ENCODE measurements at places on chromosomes 6 and 20.

GRCh38 chr6:11403035-11403601 is 134.4 kb upstream of the TMEM170B start:
- no peak for DNase-seq

- DNase-seq: no peak
Observed at GRCh38 chr20:60581606-60582115, 623.4 kb downstream of the CDH26 start.

- no peak for DNase-seq
Observed at GRCh38 chr20:45842169-45842812, 8.7 kb downstream of the SNX21 start.

DNA sequence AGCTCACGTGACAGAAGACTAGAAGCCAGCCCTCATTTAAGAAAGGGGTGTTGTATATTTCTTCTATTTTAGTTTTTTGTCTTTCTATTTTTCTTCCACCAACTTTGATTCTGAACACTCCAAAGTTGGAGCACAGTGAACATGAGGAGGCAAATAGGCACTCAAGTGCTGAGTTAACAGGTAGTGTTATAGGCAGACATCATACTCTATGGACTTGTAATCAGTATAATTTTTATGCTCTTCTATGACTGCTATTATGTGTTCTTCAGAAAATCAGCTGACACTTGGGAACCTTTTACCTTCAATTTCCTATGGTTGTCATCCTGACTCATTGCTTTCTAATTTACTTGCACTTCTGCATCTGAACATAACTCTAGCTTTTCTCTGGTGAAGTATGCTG is 396.3 kb upstream of the EYS start:
- no peak for DNase-seq

GRCh38 chr6:137944793-137945498 is 77.9 kb downstream of the TNFAIP3 start:
- DNase-seq: peak; percentile 57

GRCh38 chr6:23522792-23523547 is 603.0 kb upstream of the NRSN1 start:
- DNase-seq: no peak

- no peak for DNase-seq
Observed at GRCh38 chr20:36173451-36173933, 19.0 kb downstream of the EPB41L1 start.

GRCh38 chr20:47054945-47055344 is 160.3 kb downstream of the EYA2 start:
- DNase-seq: no peak

GRCh38 chr20:34729416-34729815 is 25.3 kb downstream of the TP53INP2 start:
- no peak for DNase-seq

DNA sequence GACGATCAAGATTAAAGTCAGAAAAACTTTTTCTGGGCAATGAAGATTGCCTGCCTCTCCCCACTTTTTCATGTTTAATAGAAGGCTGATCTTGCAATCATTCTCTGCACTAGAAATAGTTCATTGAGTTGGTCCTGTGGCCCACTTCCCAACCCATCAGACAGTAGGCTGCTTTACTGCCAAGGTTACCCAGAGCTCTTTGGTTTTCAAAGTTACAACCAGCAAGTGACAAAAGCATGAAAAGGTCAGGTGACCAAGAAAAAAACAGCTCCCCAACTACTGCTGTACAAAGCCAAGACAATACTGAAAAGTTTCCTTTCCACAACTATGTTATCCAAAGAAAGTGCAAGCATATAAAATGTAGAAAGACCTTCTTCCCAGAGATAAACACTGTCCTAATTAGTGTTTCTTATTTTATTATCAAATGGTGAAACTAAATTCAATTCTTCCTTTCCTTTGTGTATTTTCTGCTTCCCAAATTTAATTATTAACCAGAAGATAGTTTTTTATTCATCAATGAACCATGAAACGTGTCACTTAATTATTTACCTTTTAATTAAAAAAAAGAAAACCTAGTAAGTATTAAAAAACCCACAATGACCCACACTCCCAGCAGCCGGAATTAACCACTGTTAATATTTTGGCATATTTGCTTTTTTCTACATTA is 16.6 kb downstream of the DNAAF9 start:
- no peak for DNase-seq

- DNase-seq: no peak
Observed at GRCh38 chr6:51570168-51570921, 517.1 kb downstream of the PKHD1 start.

DNA sequence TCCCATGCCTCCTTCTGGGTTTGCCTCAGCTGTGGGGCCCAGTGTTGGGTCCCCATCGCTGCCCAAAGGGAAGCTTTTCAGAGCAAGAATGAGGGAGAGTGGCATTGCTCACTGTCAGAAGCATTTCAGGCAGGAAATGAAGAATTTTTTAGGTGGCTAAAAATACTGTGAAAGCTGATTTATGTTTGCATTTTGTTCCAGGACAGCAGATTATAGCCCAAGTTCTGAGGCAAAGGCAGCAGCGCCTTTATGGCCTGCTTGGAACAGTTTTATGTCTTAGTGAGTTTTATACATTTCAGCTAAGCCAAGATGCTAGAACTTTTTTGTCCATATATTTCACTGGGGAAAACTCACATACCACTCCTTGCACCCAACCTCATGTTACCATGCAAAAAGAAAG is 4.3 kb upstream of the CCDC167 start:
- no peak for DNase-seq

DNA sequence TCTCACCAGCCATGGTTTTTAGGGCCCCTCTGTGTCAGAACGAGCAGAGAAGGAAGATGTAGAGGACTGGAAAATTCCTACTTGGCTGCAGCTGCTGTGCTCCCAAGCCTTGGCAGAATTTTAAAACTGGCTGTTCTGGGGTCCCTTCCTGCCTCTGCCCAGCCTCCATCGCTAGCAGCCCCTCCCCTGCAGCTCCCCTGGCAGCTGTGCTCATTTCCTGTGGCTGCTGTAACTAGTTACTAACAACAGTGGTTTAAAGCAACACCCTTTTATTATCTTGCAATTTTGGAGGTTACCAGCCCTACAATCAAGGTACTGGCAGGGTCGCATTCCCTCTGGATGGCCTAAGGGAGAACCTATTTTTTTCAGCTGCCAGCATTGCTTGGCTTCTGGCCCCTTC is 3.7 kb upstream of the CST11 start:
- no peak for DNase-seq

DNA sequence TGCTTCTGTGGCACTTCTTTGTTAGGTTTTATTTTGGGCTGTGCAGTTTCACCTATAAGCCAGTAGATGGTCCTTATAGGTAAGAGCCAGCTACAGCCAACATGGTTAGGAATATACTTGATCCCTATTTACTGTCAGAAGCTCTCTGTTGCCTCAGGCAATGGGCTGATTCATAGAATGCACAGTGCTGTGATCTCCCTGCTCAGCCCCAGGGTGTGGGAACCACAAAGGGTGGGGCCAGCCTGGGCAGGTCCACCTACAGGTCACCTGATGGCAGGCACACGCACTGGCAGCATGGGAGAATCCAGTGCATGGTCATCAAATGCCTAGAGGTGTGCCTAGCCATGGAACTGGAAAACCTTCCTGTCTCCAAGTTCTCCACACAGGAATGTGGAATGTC is 191.9 kb downstream of the MOXD1 start:
- DNase-seq: no peak

DNA sequence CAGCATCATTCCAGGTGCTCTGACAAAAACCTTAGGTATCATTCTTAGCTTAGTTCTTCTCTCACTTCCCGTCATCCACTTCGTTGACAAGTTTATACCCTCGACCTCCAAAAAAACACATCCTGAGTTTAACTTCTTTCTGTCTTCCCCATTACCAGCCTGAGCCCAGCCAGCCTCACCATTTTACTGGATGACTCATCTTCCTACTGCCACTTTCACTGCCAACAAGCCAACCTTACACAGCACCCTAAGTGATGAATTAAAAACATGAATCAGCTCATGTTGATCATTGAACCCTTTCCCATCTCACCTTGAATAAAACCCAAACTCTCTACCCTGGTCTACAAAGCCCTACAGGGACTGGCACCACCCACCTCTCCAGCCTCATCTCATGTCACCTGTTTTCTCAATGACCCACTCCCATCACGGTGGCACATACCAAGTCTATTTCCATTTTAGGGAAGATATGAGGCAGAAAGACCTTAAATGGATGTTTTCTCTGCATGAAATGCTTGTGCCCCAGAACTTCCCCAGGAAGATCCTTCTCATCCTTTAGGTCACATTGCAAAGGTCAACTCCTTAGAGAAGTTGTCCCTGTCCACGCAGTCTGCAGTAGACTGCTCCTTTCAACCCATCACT is 9.9 kb upstream of the UST start:
- peak; percentile 64 for DNase-seq

- no peak for DNase-seq
Observed at GRCh38 chr20:56706867-56707360, 77.8 kb downstream of the TFAP2C start.

GRCh38 chr6:150628908-150629307 is 29.2 kb downstream of the PLEKHG1 start:
- no peak for DNase-seq

DNA sequence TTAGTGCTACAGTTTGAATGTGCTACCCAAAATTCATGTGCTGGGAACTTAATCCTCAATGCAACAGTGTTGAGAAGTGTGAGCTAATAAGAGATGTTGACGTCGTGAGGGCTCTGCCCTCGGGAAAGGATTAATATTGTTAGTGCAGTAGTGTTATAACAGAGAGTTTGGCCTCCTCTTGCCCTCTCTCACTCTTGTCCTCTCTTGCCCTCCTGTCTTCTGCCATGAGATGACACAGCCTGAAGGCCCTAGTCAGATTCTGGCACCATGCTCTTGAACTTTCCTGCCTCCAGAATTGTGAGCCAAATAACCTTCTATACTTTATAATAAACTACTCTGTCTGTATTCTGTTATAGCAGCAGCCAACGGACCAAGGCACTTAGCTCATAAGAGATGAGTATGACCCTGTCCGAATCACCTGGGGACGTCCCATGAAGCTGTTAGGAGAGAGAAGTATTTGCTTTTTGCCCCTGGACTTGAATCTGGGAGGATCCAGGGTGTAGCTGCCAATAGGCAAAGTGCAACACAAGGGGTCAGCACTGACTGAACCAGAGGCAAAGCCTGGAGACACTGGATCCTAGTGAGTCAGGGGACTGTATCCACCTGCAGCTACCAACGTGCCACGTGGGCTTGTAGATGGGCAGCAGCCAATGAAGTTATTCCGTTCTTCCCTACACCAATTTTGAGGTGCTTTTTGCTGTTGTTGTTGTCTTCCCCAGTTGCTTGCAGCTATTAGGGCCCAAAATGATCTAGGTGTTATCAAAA is 233.7 kb downstream of the THBS2 start:
- no peak for DNase-seq

DNA sequence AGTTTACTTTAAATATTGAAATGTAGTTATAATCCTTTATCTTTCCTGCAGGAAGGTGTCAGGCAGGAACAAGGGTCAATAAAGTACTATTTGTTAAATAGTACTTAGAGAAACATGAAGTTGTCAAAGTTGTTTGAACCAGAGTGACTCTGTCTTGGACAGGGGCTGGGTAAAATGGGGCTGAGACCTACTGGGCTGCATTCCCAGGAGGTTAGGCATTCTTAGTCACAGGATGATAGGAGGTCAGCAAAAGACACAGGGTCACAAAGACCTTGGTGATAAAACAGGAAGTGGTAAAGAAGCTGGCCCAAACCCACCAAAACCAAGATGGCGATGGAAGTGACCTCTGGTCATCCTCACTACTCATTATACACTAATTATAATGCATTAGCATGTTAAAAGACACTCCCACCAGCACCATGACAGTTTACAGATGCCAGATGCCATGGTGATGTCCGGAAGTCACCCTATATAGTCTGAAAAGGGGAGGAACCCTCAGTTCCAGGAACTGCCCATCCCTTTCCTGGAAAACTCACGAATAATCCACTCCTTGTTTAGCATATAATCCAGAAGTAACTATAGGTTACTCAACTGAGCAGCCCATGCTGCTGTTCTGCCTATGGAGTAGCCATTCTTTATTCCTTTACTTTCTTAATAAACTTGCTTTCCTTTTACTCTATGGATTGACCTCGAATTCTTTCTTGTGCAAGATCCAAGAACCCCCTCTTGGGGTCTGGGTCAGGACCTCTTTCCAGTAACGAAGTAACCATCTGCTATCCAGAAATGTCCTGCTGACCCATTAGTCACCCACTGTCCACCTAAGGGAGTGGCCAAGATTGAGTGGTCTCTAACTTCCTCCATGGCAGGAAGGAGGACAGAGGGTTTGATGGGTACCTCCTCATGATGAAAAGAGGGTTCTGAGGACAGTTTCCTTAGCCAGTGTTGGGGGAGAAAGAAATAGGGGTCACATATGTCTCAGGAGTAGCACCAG is 19.6 kb downstream of the SLC22A2 start:
- DNase-seq: no peak

GRCh38 chr20:24999568-24999967 is 7.0 kb upstream of the APMAP start:
- DNase-seq: no peak

- DNase-seq: no peak
Observed at GRCh38 chr6:23325065-23325464, 755.7 kb downstream of the HDGFL1 start.

GRCh38 chr6:143160015-143160414 is 99.3 kb downstream of the AIG1 start:
- no peak for DNase-seq

DNA sequence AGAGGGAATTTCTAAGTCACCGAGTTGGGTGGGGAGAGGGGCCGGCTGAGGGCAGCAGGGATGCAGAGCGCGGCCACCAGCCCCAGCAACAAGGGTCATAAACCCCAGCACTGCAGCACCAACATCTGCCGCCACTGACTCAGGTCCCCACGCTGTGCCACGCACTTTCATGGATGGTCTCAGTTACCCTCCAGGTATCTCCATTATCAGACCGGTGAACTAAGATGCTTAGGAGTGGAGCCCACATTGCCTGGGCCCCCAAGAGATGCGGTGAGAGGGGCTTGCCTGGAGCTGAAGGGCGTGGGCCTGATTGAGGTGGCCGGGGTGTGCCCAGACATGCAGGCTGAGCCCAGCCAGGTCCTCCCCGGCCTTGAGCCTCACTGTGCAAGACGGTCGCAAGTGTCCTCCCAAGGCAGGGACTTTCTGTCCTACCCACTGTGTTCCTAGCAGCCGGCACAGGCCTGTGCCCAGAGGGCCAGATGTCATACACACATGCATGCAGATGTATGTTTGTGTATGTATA is 19.3 kb downstream of the RBM38 start:
- DNase-seq: no peak

- DNase-seq: no peak
Observed at GRCh38 chr6:4188801-4189200, 53.4 kb upstream of the ECI2 start.

DNA sequence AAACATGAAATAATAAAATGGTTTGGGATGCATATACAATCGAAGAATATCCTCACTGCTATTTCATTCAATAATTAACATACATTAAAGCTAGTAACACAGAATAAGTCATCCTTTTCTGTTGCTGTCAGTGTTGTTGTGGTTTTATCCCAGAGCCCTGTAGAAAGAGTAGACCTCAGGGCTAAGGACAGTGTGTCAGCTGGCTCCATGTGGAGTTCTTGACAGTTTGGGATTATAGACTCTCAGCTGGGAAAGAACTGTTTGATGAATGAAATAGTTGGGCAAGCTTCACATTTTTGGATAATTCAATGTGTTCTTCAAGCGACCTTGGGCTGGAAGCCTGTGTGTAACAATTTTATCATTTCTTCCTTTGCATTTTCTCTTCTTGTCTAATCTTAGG is 10.1 kb downstream of the UTRN start:
- DNase-seq: no peak

GRCh38 chr6:92715991-92716390 is 703.4 kb downstream of the EPHA7 start:
- no peak for DNase-seq
